ENCODE measurements at places on chromosomes 12 and 14. TPM values are rescaled to one million over a fixed set of nuclear protein-coding genes. Genes with fewer than 3 reads are reported as not detected.

KLRB1 gene
- total RNA-seq: not detected

ANO6 gene
- 34.4 TPM for total RNA-seq

DNA sequence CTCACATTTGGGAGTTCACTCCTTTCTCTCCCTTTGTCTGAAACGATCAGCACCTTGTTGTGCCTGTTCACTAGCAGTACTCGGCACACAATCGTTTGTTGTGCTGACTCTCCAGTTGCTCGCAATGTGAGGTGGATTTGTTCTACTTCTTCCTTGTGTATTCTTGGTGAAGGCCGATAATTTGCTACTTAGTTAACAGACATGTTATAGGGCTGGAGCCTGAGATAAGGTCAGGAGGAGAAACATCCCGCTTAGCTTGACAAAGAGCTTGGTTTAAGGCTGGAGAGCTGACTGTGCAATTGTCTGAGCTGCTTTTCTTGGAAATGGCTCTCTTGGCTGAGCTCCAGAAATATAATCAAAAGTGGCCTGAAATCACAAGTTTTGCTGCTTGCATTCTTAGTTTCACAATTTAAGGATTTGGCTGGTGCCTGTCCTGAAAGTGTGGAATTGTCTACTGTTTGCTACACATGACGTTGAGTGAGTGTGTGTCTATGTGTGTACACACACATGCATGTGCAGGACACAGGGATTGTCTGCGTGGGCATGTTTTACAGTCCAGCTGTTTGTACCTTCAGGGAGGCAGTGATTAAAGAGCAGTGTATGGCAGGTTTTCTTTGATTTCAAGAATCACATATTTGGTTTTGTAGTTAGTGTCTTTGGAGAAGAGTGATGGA is 77.7 kb downstream of the ARF6 start:
- H3K27ac ChIP-seq: peak overlapping the region; percentile 93
- DNase-seq: no peak
- peaks cover 65% of the 10 kb centered on the region for H3K4me1 ChIP-seq
- H3K27me3 ChIP-seq: no peaks in the 10 kb centered on the region
- H3K36me3 ChIP-seq: no peaks in the 10 kb centered on the region
- no peak overlapping the region for H3K4me3 ChIP-seq

GRCh38 chr12:5520831-5521230 is 88.9 kb downstream of the NTF3 start:
- no peaks in the 10 kb centered on the region for H3K4me1 ChIP-seq
- no peak overlapping the region for H3K4me3 ChIP-seq
- H3K27ac ChIP-seq: no peak overlapping the region
- H3K27me3 ChIP-seq: peaks cover 11% of the 10 kb centered on the region
- no peak for DNase-seq

DNA sequence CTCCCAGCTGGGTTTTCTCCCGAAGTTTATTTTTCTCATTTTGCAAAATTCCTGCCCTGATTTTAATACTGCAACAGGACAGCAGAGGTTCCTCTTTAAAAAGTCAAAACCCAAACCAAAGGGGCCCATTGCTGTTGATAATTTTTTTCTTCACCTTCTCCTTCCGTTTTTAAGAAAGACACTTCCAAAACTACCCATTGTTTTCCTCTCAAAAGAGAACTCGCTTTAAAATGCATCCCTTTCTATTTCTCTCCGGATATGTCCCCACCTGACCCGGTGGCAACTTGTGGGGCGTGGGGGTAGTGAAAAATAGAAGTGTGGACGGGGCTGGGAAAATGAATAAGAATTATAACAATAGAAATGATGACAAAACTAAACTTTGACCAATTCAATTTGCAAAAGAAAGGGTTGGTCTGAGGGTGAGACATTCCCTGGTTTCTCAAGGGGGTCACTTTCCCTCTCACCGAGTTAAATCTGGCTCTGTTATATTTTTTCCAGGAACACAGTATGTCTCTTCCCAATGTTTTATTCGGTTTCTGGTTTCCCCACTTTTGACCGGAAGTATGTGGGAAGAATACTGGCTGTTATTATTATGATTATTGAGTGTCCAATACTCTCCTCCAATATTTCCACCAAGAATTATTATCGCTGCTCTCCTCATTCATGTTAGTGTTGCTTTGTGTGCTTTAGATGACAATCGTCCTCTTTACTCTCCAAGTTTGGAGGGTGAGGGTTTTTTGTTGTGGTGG is 4.1 kb upstream of the TBX5 start:
- no peaks in the 10 kb centered on the region for H3K36me3 ChIP-seq
- peak overlapping the region; percentile 54 for H3K4me3 ChIP-seq
- DNase-seq: no peak
- H3K27me3 ChIP-seq: peaks cover 99% of the 10 kb centered on the region
- H3K4me1 ChIP-seq: peaks cover 31% of the 10 kb centered on the region
- H3K27ac ChIP-seq: peak overlapping the region; percentile 61

DNA sequence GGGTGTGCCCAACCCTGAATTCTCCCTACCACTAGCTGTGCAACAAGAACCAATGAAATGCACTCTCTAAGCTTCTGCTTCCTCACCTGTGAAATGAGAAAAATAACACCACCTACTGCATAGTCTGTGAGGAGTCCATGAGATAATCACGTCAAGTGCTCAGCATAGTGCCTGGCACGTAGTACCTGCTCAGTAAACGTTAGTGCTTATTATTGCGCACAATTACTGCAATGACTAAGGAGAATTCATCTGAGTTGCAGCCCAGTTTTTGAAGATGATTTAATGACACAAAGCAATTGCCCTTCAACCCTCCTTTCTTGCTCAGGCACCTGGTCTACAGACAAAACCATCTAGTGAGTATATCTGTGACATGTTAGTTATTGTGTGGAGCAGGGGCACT is 8.8 kb downstream of the VDR start:
- H3K4me1 ChIP-seq: peaks cover 66% of the 10 kb centered on the region
- no peak overlapping the region for H3K4me3 ChIP-seq
- no peaks in the 10 kb centered on the region for H3K27me3 ChIP-seq
- no peaks in the 10 kb centered on the region for H3K36me3 ChIP-seq
- H3K27ac ChIP-seq: no peak overlapping the region

GRCh38 chr12:132323171-132324010 is 6.0 kb downstream of the GALNT9 start:
- no peak for DNase-seq
- H3K4me1 ChIP-seq: peaks cover 20% of the 10 kb centered on the region
- peaks cover 94% of the 10 kb centered on the region for H3K27me3 ChIP-seq
- H3K36me3 ChIP-seq: no peaks in the 10 kb centered on the region
- no peak overlapping the region for H3K4me3 ChIP-seq
